Kidney (tissue), 22 donors: ENCODE measurements at places on chromosomes 6 and 20. TPM values are rescaled to one million over a fixed set of nuclear protein-coding genes. Genes with fewer than 3 reads are reported as not detected.
A peak's percentile ranks its signal among the peaks of the same experiment; 100 is the strongest.

DNA sequence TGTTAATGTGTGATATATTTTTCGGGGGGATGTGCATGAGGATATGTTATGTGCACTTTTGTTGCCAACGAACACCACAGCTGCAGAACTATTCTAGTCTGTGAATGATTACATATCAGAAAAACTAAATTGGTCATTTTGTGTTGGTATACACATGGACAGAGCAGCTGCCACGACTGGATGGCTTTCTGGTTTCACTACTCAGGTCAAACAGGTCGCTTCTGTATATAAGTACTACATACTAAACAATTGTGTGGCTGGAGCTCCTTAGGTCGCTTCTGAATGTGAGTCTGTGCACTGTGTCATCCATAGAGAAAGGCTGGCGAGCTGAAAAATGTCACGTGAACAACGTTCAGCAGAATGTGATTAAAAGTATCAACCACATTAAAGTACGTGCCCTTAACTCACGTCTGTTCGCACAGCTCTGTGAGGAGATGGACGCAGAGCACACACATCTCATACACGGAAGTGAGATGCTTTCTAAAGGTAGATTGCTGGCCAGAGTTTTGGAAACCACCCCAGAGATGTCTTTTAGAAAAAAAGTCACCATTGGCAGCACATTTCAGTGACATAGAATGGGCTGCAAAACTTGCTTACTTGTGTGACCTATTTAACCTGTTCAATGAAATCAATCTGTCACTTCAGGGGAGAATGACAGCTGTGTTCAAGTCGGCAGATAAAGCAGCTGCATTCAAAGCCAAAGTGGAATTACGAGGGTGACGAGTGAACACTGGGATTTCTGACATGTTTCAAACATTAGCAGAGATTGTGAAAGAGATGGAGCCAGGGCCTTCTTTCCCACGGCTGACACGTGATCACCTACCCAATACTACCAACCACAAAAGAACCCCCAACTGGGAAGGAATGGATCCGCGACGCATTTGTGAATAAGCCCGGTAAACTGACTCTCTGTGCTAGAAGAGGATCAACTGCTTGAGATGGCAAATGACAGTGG lies 176.6 kb downstream of the PDE10A start:
- no peaks in the 10 kb centered on the region for H3K36me3 ChIP-seq
- no peak overlapping the region for H3K27ac ChIP-seq

DNA sequence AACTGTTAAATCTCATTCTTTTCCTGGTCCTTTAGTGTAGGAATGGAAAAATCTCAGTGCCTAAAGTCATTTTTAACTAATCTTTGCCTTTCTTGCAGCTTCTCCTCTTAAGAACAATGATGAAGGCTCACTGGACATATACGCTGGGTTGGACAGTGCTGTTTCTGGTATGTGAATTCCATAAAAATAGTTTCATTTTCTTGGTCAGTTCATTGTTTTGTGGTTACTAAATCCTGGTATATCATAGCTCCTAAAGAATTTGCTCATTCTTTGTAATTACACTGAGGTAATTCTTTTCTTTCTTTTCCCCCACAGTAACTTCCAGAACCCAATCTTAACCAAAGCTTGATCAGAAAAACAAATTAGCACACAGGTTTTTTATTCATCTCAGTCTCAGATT lies 23.4 kb downstream of the CASP8AP2 start:
- no peak overlapping the region for H3K4me3 ChIP-seq
- no peaks in the 10 kb centered on the region for H3K4me1 ChIP-seq
- H3K27ac ChIP-seq: no peak overlapping the region

GRCh38 chr6:137283940-137284810 lies 65.0 kb upstream of the IFNGR1 start:
- no peaks in the 10 kb centered on the region for H3K4me1 ChIP-seq
- no peaks in the 10 kb centered on the region for H3K36me3 ChIP-seq
- no peak overlapping the region for H3K27ac ChIP-seq
- no peaks in the 10 kb centered on the region for H3K27me3 ChIP-seq
- DNase-seq: no peak
- no peak overlapping the region for H3K4me3 ChIP-seq

- peak; percentile 86 for DNase-seq
- no peaks in the 10 kb centered on the region for H3K4me1 ChIP-seq
- H3K27me3 ChIP-seq: no peaks in the 10 kb centered on the region
- no peak overlapping the region for H3K27ac ChIP-seq
- H3K36me3 ChIP-seq: no peaks in the 10 kb centered on the region
- H3K4me3 ChIP-seq: no peak overlapping the region
Observed at GRCh38 chr20:34190679-34191090, 50.5 kb upstream of the ASIP start.

DNA sequence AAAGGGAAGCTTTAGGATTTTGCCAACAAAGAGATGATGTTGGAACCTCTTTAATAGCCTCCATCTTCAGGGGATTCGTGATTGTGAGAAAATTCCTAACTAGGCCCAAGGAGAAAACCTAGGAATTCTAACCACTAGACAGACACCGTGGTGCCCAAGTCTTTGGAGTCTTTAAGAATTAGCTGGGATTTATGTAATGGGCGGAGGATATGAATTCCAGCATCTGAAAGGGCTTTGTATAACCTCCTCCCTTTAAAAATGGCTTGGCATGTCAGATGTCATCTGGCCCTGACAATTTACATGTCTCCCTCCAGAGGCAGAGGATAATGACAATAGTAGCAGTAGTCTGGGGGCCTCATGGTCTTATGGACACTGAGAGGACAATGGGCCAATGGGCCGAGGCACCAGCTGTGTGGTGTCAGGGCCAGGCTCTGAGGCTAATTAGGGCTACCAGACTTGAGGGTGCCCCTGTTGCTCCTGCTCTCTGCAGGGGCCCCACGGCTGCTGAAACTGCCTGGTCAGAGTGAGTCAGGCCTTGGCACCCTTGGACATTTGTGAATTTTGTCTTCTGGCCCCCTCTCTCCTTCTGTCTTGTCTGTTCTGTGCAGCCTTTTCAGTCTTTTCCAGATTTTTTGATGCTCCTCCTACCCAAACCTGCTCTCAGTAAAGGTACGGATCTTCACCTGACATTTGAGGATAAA lies 113.9 kb downstream of the EDN1 start:
- H3K4me1 ChIP-seq: peaks cover 5% of the 10 kb centered on the region
- H3K36me3 ChIP-seq: no peaks in the 10 kb centered on the region

DNA sequence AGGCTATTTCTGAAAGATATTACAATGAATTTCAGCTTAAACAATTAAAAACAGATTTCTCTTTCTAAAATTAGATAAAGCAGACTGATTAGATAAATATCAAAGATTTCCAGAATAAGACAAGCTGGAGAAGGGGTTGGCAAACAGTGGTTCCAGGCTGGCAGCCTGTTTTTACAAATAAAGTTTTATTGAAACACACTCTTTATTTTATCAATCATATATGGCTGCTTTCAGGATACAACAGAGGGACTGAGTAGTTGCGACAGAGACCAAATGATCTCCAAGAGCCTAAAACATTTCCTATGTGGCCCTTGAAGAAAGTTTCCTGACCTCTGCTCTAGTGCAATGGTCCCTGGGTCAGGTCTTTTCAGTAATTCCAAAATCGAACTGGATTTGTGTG lies 65.6 kb upstream of the IYD start:
- H3K36me3 ChIP-seq: no peaks in the 10 kb centered on the region
- H3K4me3 ChIP-seq: no peak overlapping the region
- no peak for DNase-seq
- no peak overlapping the region for H3K27ac ChIP-seq

GRCh38 chr6:23681743-23682142 lies 444.3 kb upstream of the NRSN1 start:
- H3K27ac ChIP-seq: no peak overlapping the region
- DNase-seq: no peak
- no peaks in the 10 kb centered on the region for H3K27me3 ChIP-seq
- H3K36me3 ChIP-seq: no peaks in the 10 kb centered on the region
- H3K4me3 ChIP-seq: no peak overlapping the region
- H3K4me1 ChIP-seq: no peaks in the 10 kb centered on the region

- peaks cover 66% of the 10 kb centered on the region for H3K27me3 ChIP-seq
- H3K4me1 ChIP-seq: no peaks in the 10 kb centered on the region
- H3K27ac ChIP-seq: no peak overlapping the region
- no peaks in the 10 kb centered on the region for H3K36me3 ChIP-seq
Observed at GRCh38 chr6:166167258-166167731, 356 bp downstream of the TBXT start.

DNA sequence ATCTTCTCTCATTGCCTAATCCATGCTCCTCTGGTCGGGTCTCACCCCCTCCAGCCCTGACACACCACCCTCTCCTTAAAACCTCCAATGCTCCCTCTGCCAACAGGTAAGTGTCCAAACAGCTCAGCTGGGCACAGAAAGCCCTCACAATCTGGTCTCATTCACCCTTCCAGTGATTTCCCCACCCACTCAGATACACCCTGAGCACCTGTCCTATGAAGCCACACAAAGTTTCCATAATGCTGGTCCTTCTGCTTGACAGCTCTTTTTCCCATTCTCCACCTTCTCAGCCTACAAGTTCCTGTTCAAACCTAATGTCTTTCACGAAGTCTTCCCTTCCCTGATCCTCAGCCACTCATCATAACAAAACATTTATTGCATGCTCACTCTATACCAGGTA lies 70.1 kb upstream of the MRPS10 start:
- no peaks in the 10 kb centered on the region for H3K4me1 ChIP-seq
- H3K27me3 ChIP-seq: no peaks in the 10 kb centered on the region
- no peak overlapping the region for H3K4me3 ChIP-seq
- DNase-seq: no peak

DNA sequence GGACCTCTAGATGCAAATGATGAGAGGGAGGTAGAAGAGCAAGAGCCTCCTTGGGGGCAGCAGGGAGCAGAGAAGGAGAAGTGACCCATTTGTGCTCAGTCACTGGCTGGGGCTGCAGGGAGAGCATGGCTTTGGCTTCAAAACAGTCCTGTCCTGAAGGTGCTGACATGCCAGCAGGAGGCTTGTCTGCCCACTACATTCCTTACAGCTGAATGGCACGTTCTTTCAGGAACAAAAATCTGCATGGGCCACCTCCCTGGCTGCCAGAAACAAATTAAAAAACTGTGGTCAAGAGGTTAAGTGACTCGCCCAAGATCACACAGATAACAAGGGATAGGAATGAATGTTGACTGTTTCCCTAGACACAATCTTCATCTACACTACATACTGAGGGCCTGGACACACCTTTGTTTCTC lies 188.8 kb downstream of the HIVEP2 start:
- no peak for DNase-seq
- no peaks in the 10 kb centered on the region for H3K4me1 ChIP-seq
- no peaks in the 10 kb centered on the region for H3K27me3 ChIP-seq
- peaks cover 23% of the 10 kb centered on the region for H3K36me3 ChIP-seq
- no peak overlapping the region for H3K27ac ChIP-seq

DNA sequence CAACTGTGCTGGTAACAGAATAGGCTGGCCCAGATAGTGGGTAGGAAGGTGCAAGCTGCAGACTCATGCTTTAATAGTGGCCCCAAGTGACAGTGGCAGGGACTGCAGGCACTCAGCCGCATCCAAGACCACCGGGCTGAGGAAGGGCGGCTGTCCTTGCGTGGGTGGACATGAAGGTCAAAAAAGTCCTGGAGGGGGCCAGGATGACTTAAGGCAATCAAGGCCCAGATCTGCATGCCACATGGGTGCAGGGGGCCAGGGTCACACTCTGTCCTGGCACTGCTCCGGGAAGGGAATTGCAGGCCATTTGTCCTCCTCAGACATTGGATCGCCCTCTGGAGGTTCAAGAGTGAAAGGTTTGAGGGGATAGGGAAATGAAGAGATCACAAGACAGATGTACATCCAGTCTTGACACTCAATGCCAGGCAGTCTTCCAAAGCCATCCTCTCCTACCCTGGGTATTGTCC lies 10.4 kb upstream of the VNN2 start:
- H3K27me3 ChIP-seq: no peaks in the 10 kb centered on the region
- H3K36me3 ChIP-seq: peaks cover 3% of the 10 kb centered on the region
- H3K27ac ChIP-seq: no peak overlapping the region
- H3K4me1 ChIP-seq: peaks cover 5% of the 10 kb centered on the region
- DNase-seq: no peak

DNA sequence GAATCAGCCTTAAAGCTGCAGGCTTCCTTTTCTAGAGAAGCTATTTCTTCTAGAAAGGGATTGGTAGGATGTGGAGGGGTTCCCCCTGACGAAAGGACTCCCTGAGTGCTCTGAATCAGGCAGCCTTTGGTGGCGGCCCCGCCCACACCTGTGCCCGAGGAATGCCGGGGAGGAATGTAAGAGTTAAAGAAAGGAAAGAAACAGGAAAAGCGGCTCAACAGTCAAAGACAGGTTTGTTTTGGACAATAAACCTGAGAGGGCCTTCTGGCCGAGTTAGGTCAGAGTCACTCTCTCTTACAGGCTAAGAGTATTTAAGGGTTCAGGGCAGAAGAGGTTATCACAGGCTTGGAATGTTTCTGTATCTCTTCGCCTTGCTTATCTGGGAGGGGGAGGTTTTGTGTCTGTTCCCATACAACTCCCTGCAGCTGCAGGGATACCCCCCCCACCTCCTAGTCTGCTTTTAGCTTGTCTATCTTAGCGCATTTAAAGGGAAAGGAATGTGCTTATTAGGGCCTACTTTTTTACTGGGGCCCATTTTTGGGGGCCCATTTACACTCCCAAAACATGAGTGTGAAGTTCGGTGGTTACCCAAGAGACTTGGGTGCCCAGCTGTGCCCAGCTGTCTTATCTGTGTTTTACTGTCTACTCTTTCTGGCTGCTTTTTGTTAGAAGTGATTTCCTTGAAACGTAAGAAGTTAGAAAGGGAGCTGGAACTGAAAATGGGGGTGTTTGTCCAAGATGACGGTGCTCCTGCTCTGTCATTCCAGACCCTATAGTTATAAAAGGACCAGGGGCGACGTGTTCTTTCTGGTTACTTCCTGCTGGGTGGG lies 32.8 kb downstream of the DYNLT1 start:
- H3K27ac ChIP-seq: peak overlapping the region; percentile 43
- H3K4me1 ChIP-seq: peaks cover 9% of the 10 kb centered on the region
- H3K36me3 ChIP-seq: peaks cover 4% of the 10 kb centered on the region
- H3K4me3 ChIP-seq: no peak overlapping the region

DNA sequence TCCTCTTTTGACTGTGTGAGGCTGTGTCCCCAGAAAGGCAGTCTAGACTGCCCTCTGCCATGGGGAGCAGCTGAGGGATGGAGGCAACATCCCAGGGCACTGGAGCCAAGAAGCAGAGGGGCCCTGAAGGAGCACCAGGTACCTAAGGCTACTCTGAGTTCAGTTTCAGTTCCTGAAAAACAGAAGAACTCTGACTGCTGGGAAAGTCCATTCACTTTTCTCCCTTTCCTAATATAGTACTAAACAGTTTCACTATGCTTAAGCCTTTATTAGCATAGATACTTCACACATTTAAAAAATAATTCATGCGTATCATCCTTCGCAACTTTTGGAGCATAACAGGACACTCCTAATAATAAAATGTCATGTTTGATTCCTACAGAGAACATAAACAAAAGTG lies 130.0 kb downstream of the FOXC1 start:
- H3K27me3 ChIP-seq: no peaks in the 10 kb centered on the region
- peaks cover 3% of the 10 kb centered on the region for H3K4me1 ChIP-seq
- no peak overlapping the region for H3K4me3 ChIP-seq
- no peak overlapping the region for H3K27ac ChIP-seq
- DNase-seq: no peak

Gene RALGAPB
- 43.3 TPM for total RNA-seq

Gene SMPDL3A
- 10.7 TPM for total RNA-seq
